ENCODE measurements at places on chromosomes 12 and 14. TPM values are rescaled to one million over a fixed set of nuclear protein-coding genes. Genes with fewer than 3 reads are reported as not detected.

The TSPAN11 gene
- total RNA-seq: not detected

The ERP27 gene
- 16.2 TPM for total RNA-seq

The RNASE7 gene
- not detected for total RNA-seq

- H3K27me3 ChIP-seq: no peaks in the 10 kb centered on the region
- H3K4me3 ChIP-seq: no peak overlapping the region
Observed at GRCh38 chr14:65618996-65619395, 206.5 kb downstream of the FUT8 start.

DNA sequence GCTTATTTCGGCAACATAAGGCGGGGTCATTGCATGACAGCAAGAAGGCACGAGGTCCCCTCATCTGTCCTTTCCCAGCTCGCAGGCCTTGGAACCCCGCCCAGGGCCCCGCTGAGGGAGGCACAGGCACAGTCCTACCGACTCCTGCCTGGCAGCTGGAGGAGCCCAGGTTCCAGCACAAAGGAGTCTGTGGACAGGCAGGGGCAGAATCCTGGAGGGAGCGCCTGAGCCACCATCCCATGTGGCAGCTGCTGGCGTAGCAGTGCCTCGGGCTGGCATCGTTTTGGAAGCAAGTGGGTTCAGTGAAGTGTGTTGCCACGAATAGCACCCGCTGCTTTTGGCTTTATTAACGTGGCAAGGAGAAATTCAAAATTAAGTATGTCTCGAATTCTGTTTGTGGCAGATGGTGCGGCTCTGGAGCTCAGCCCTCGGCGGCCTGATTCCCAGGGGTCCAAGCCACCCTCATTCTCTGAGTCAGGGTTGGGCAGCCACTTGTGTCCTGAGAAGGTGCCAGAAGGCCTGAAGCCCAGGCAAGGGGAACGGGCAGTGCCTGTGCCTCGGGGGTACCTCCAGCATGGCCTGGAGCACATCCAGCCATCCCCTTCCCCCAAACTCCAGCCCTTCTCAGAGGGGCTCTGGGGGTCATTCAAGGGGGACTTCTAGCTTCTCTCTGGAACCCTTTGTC, 35.9 kb downstream of the SLC8B1 start:
- peaks cover 12% of the 10 kb centered on the region for H3K4me1 ChIP-seq
- H3K4me3 ChIP-seq: no peak overlapping the region
- H3K36me3 ChIP-seq: peaks cover 59% of the 10 kb centered on the region
- no peak for DNase-seq
- H3K27ac ChIP-seq: no peak overlapping the region

- H3K27ac ChIP-seq: no peak overlapping the region
- H3K4me1 ChIP-seq: no peaks in the 10 kb centered on the region
Observed at GRCh38 chr12:16920451-16920850, 314.5 kb upstream of the LMO3 start.

GRCh38 chr12:127803545-127803944, 463.4 kb upstream of the TMEM132C start:
- no peaks in the 10 kb centered on the region for H3K36me3 ChIP-seq
- no peaks in the 10 kb centered on the region for H3K27me3 ChIP-seq
- H3K4me3 ChIP-seq: no peak overlapping the region
- no peak for DNase-seq

DNA sequence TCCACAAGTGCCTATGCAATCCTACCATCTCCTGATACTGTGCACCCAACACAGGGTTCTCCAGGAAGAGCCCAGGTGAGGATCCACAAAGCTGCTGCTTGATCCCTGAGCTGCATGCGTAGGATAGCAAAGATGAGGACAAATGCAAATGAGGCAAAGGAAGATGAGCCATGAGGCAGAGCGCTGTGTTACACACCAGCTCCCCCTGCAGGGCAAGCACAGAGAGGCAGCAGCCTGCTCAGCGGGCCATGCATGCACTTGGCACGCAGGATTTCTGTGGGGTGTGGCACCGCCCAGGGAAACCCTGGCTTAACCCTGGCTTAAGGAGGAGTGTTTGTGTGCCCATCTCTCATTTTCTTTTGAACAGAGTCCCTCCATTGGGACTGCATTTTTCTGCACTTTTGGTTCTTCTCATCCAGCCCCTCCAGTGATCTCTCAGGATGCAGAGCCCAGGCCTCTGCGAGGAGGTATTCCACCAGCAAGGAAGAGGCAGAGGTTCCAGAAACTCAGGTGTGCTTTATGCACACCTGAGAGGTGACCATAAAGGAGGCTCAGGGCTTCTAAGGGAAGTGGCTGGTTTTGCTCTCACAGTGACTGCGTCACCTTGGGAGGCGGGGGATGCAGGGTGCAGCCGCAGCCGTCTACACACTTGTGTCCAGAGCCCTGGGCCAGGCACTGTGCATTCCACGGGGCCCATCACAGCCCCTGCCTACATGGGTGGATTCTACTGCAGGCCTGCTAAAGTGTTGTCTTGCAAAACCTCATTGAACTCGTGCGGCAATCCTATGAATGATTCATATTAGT, 973.3 kb upstream of the TMEM132C start:
- no peaks in the 10 kb centered on the region for H3K4me1 ChIP-seq
- no peak overlapping the region for H3K27ac ChIP-seq
- H3K4me3 ChIP-seq: no peak overlapping the region

Data from CD4-positive, alpha-beta T cell (primary cell).